A172 (cell line): ENCODE measurements at places on chromosomes 2 and 18.

GRCh38 chr2:104538077-104538476, 315.8 kb upstream of the POU3F3 start:
- DNase-seq = no peak

DNA sequence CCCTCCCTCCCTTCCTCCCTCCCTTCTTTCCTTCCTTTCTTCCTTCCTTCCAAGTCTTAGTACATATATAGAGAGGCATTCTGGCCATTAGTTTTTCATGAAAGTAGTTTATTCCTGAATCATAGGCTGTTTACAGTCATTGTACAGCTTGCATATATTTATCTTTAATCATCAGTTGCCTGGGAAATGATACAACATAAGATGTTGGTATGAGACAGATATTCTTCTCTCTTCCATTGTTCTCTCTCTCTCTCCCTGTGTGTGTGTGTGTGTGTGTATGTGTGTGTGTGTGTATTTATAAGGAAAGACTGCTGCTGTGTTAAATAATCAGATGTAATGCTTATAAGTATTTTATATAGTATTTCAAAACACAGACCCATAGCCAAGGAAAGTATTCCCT, 289.8 kb upstream of the UBE2E3 start:
- DNase-seq = no peak

GRCh38 chr2:6877402-6878304, at the start of gene RSAD2:
Gene RSAD2 (plus strand): TSS chr2:6877777. CDS start chr2:6877801, 24 bp downstream.
- DNase-seq = peak; percentile 67

- no peak for DNase-seq
Observed at GRCh38 chr2:200689115-200689514, 103.3 kb downstream of the AOX1 start.

GRCh38 chr2:96158554-96158940, 13.3 kb upstream of the DUSP2 start:
- DNase-seq = no peak

DNA sequence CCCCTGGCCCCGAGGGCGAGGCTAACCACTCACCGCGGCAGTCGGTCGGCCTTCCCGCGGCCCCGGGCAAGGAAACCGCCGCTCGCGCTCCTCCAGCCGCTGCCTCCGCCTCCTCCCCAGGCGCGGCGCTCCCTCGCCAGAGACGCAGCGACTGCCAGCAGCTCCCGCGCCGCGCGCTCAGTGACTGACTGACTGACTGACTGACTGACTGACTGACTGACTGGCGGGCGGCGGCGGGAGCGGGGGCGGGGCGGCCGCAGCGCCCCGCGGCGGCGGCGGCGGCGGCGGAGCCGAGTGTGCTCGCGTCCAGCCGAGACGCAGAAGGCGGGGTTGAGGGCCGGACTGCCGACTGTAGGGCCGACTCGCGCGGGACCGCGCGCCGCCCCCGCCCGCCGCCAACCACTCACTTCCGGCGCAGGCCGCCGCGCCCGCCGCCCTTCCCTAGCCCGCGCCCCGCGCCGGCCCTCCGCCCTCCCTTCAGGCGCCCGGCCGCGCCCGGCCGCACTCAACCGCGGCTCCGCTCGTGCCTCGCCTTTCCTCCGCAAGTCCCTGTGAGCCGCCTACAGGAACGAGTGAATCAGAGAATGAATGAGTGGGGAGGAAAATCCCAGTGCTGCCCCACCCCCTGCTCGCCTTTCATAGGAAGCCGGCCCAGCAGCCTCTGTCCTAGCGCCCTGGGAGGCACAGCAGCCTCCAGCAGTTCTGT, at the start of gene RAPH1:
TSS of gene RAPH1 (minus strand) at position 224 of the 706 bp plus-strand sequence. CDS start 39,948 bp downstream, outside the sequence.
- DNase-seq = peak; percentile 74

GRCh38 chr2:60992985-60993392, 24.5 kb upstream of the PEX13 start:
- DNase-seq = no peak

DNA sequence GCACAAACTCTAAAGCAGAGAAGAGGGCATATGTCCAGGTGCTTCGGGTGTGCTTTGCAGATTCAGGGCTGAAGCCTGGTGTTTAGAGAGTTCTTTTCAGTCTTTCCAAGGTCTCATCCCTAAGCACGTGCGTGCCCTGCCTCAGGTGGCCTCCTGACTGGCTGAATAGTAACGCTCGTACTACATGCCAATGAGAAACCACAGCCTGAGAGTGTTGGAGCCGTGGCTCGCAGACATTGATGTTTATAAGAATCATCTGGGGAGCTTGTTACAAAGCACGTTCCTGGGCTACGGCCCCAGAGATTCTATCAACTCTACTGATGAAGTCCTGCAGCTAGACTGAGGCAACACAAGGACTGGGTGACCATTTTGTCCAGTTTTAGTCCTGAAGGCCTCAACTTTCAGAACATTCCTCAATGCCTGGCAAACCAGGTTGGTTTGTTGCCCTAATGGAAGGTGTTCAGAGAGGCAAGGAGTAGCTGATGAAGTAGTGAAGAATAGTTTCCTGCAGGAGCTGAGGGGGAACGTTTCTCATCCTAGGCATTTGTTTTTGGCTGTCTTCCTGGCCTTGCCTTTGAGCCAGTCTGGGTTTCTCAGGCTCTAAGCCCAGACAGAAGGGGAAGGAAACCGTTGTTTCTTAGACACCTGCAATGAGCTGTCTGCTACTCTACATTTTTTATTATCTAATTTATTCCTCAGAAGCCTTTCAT, 31.5 kb upstream of the HAAO start:
- no peak for DNase-seq

GRCh38 chr2:63648632-63649031, 59.9 kb downstream of the MDH1 start:
- DNase-seq = no peak
